ENCODE measurements at places on chromosomes 3 and 15.

GRCh38 chr3:53597136-53597915, 102.9 kb downstream of the CACNA1D start:
- DNase-seq, result no peak

GRCh38 chr3:62558549-62559112, 185.3 kb upstream of the FEZF2 start:
- no peak for DNase-seq

DNA sequence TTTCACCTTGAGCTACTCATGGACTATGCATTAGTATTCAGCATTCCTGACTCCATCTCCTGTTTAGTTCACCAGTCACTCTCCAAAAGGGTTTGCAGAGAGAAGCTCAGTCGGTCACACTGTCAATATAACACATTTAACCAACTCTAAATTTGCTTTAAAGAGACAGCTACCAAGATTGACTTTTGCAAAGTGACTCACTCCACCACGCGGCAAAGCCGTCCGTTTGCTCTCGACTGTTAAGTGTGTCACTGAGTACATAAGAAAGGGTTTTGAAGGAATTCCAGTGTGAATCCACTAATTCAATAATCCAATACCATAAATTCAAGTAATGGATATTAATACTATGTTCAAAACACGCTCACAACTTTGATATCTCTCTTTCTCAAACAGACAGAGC, 1006.7 kb upstream of the NR2F2 start:
- no peak for DNase-seq

- DNase-seq, result no peak
Measured at GRCh38 chr3:191262650-191263049, 63.6 kb downstream of the OSTN start.

DNA sequence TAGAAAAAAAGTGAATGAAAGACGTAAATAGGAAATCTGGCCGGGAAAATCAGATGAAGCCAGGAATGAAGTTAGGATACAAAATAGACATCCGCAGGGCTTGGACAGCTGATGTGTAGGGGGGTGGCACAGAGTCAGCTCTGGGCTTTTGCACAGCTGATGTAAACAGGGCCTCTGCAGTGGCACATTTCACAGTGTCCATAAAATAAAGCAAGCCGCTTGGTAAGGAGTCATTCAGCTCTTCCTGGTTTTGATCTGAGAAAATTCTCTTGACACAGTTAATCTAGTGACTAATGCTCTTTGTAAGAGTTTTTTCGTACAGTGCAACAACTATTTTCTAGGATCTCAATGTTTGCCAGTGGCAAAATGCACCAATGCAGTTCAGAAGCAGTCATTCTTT, 153.3 kb downstream of the USP13 start:
- DNase-seq, result no peak

DNA sequence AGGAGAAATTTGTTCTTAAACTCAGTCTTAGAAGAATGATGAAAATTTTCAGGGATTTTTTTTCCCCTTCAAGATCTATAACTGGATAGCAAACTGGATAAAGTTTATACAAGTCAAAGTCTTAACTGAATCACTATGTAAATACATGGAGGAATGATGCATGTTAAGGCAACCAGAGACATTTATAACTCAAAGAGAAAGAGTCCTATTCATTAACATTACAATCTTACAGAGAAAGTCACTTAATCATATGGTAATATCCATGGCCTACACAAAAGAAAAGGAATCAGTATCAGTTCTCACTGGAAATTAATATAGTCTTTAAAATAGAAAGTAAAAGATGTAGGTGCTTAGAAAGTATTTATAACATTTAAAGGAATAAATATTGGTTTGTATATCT, 869.1 kb downstream of the TBL1XR1 start:
- DNase-seq, result no peak

DNA sequence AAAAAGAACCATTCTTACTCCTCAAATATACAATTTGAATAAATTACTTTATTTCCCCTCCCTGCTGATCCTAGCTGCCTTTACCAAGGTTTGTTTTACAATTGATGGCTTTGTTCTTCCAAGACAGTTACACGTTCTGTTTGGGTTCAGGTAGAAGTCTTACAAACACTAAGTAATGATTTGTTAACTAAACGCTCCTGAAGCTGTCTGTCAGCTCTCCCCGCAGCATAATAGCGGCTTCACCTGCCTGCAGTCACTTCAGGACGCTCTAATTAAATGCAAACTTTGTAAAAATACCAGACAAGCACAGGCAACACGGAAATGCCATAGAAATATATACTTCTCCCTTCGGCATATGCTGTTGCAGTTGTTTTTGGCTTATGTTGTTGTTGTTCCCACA, 176.4 kb upstream of the MDFIC2 start:
- DNase-seq, result no peak

GRCh38 chr15:58585693-58586443, 154.1 kb downstream of the LIPC start:
- no peak for DNase-seq

DNA sequence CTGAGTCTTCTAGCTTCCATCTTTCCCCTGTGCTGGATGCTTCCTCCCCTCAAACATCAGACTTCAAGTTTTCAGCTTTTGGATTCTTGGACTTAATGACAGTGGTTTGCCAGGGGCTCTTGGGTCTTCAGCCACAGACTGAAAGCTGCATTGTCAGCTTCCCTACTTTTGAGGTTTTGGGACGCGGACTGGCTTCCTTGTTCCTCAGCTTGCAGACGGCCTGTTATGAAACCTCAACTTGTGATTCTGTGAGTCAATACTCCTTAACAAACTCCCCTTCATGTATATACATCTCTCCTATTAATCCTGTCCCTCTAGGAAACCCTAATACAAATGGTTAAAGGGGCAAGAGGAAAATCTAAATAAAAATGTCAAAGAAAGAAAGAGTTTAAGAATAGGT, 100.1 kb downstream of the ABI3BP start:
- DNase-seq, result no peak

GRCh38 chr3:132753946-132754345, 31.7 kb upstream of the NPHP3 start:
- DNase-seq, result no peak

- no peak for DNase-seq
Measured at GRCh38 chr3:50371133-50371685, 11.9 kb upstream of the TMEM115 start.

All from NCI-H2029 treated with DMSO at 0.1 percent for 48 hours (cell line).